ENCODE measurements at places on chromosomes 7 and 10. TPM values are rescaled to one million over a fixed set of nuclear protein-coding genes. Genes with fewer than 3 reads are reported as not detected.
A peak's percentile ranks its signal among the peaks of the same experiment; 100 is the strongest.

Gene FAM221A
- total RNA-seq, result 24.9 TPM

DNA sequence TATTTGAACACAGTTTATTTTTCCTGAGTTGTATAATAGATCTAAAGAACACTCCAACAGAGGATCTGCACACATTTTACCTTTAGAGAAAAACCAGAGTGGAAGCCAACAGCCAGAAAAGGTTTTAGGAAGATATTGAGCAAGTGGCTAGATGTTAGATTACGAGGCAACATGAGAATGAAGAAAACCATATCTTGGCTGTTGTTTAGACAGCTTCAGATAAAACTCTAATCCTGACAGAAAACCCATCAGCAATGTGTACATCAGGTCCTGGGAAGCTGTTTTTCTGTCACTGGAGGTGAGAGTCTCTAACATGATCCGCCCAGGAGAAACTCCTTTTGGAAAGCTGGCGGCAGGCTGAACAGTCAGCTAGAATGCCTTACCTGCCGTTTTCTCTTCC, 159.5 kb downstream of the SPAG6 start:
- H3K27me3 ChIP-seq, result peaks cover 7% of the 10 kb centered on the region
- no peak overlapping the region for H3K27ac ChIP-seq
- no peak overlapping the region for H3K4me3 ChIP-seq
- DNase-seq, result no peak

DNA sequence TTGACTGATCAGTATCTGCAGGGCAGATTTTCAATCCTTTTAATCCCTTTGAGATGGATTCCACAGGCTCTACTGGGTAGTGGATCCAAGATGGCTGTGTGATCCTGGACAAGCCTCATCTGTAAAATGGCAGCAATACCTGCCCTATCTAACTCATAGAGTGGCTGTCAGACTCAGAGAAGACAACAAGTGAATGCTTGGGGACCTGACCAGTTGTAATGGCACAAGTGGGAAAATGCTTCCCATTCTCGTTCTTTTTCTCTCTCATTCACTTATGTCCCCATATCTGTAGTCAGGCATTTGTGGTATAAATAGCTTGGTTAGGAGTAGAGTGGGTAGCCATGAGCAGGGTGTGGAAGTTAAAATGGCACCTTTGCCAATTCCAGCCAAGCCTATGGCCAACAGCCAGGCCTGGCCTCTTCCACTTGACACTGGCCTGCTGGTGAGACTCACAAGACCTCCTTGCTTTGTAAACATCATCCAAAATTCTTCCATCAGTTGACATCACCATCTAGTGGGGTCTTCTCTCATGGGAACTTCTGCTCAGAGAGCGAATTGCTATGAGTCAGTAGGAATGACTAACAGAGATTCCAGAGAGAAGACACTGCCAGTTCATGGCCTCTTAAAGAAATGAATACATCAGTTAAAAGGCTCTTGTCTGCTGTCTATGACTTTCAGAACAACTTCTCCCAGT, 150.1 kb downstream of the PLPP4 start:
- H3K27ac ChIP-seq, result no peak overlapping the region
- no peak for DNase-seq
- H3K4me1 ChIP-seq, result peaks cover 16% of the 10 kb centered on the region
- no peak overlapping the region for H3K4me3 ChIP-seq

- peaks cover 4% of the 10 kb centered on the region for H3K4me1 ChIP-seq
- DNase-seq, result no peak
- no peak overlapping the region for H3K27ac ChIP-seq
These were observed 23.7 kb upstream of the PPIF start for GRCh38 chr10:79323602-79324001.

- no peak overlapping the region for H3K4me3 ChIP-seq
- no peaks in the 10 kb centered on the region for H3K27me3 ChIP-seq
- peak; percentile 44 for DNase-seq
These were observed 81.4 kb upstream of the LAMB4 start for GRCh38 chr7:108211382-108212201.

Gene CRHR2
- 0.09 TPM for total RNA-seq

GRCh38 chr7:132138817-132139216, 437.5 kb downstream of the PLXNA4 start:
- peaks cover 35% of the 10 kb centered on the region for H3K4me1 ChIP-seq
- no peaks in the 10 kb centered on the region for H3K36me3 ChIP-seq
- H3K27me3 ChIP-seq, result peaks cover 4% of the 10 kb centered on the region
- no peak for DNase-seq
- no peak overlapping the region for H3K27ac ChIP-seq

GRCh38 chr10:78417425-78418370, 384.0 kb downstream of the RPS24 start:
- H3K4me3 ChIP-seq, result no peak overlapping the region
- H3K27ac ChIP-seq, result no peak overlapping the region
- H3K27me3 ChIP-seq, result no peaks in the 10 kb centered on the region

DNA sequence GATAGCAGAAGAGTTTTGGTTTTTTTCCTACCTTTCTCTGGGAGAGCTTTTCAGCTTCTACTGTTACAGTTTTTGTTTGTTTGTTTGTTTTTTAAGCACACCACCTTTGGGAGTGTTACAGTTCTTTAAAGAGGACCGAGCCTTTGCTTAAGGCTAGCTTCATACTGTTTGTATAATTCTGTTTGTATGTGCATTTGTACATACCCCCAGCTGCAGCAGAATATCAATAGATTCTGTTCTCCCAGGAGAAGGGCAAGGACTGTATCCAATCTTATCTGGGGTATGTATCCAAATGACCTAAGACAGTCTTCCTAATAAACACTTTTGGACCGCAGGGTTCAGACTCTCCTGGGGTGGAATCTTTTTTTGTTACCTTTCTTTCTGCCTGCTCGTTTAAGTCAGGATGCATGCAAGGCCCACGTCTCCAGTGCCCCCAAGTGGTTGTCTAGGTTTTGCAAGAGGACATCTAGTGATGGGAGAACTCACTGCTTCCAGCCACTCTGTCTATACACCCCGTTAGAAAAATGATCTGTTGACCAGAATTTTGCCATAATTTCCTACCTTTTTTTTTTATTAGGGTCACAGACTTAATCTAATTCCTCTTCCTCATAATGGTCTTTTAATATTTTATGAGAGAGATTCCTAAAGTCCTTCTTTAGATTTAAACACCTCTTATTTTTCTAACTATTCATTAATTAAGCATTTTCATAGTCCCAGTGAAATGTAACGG, 23.9 kb downstream of the NRF1 start:
- no peaks in the 10 kb centered on the region for H3K36me3 ChIP-seq
- peak; percentile 63 for DNase-seq
- peaks cover 13% of the 10 kb centered on the region for H3K4me1 ChIP-seq
- no peak overlapping the region for H3K27ac ChIP-seq
- peaks cover 13% of the 10 kb centered on the region for H3K27me3 ChIP-seq
- no peak overlapping the region for H3K4me3 ChIP-seq

GRCh38 chr7:84017651-84018050, 176.9 kb downstream of the SEMA3A start:
- DNase-seq, result no peak
- no peaks in the 10 kb centered on the region for H3K36me3 ChIP-seq
- H3K27me3 ChIP-seq, result no peaks in the 10 kb centered on the region
- H3K4me3 ChIP-seq, result no peak overlapping the region

Gene GLI3
- 46.2 TPM for total RNA-seq

Gene C10orf53
- not detected for total RNA-seq

Gene ALKBH4
- 24.8 TPM for total RNA-seq

- H3K27me3 ChIP-seq, result peaks cover 38% of the 10 kb centered on the region
- no peaks in the 10 kb centered on the region for H3K36me3 ChIP-seq
- peaks cover 79% of the 10 kb centered on the region for H3K4me1 ChIP-seq
- peak overlapping the region; percentile 59 for H3K4me3 ChIP-seq
These were observed 47.4 kb downstream of the NRAP start for GRCh38 chr10:113616244-113617074.

DNA sequence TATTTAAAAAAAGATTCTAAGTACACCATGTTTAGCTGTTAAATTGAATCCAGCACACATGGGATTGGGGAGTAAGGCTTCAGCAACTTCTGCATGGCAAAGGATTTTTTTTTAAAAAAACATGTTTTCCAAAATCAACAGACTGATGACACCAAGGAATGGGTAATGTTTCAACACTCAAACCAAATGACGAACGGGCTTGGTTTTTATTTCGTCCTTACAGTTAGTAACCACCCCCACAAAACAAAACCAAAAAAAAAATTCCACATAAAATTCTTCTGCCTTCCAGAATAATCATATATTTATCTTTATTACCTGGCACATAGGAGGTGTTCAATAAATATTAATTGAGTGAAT, 45.7 kb downstream of the ICA1 start:
- H3K27ac ChIP-seq, result no peak overlapping the region
- H3K27me3 ChIP-seq, result no peaks in the 10 kb centered on the region
- peaks cover 9% of the 10 kb centered on the region for H3K36me3 ChIP-seq
- no peak overlapping the region for H3K4me3 ChIP-seq
- peaks cover 65% of the 10 kb centered on the region for H3K4me1 ChIP-seq

Measured in WTC11 (cell line).